ENCODE measurements at places on chromosomes 4 and X.

GRCh38 chr4:42655269-42655637 lies 1.7 kb downstream of the ATP8A1 start:
- DNase-seq = no peak

- DNase-seq = peak; percentile 1
Measured at GRCh38 chrX:76428243-76429130, 977 bp downstream of the MAGEE1 start.

- DNase-seq = no peak
Measured at GRCh38 chr4:84276752-84277151, 222.3 kb downstream of the NKX6-1 start.

DNA sequence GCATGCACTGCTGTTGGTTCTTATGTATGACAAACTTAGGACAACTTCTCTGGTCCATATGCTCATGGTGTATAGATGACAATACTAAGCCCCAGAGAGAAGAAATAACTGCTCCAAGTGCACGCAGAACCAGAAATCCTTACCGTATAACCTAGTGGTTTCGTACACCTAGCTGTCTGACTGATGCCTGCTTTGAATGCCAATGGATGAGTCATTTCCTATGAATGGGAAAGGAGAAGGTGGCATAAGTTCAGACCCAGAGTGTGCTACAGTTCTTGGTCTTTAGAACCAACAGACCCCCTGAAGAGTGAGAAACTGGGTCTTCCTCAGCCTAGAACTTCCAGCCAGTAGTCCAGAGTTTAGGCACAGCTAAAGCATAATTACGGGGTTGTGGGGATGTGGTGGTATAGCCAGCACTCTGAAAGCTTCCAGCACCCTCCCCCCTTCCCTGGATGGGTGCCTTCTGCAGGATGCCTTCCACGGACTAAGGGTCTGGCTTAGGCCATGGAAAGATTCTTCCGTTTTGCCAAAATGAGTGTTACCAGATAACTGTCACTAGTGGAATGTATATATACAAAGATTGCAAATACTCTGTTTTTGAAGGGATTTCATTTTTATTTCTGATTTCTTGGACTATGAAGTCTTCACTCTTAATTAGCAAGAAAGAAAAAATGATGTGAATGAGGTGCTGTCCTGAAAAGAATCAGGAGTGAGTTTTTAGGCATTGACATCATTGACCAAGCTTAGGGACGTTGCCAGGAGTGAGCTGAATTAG lies 84.6 kb upstream of the PACRGL start:
- no peak for DNase-seq

DNA sequence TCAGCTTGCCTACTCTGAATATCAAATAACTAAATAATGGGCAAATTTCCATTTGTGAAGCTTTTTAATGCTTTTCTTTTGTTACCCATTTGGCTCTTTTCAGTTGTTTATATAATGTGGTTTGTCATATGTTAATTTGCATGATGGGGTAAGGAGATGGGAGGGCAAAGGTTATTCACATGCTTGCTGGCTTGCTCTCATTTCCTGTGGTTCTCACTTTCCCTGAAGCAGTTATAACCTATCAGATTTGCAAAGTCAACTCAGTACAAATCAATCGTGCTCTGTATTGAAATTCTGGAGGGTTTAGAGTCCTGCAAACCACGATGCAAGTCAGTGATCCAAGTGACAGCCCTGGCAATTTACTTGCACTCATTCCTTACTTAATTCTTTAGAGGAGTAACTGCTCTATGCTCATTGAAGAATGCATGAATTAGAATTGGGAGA lies 711.2 kb downstream of the ADGRL3 start:
- no peak for DNase-seq

DNA sequence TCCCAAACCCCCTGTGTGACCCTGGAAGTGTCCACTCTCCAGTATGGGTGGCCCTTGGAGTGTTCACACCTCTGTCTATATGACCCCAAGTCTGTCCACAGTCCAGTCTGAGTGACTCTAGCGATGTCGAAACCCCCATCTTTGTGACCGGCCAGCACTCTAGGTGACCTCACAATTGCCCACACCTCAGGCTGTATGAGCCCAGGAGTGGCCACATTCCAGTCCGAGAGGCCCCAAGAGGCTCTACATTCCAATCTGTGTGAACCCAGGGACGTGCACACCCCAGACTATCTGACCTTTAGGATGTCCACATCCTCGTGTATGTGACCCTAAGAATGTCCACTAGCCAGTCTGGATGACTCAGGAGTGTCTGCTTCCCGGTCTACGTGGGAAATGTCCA lies 7.3 kb upstream of the GLOD5 start:
- no peak for DNase-seq

DNA sequence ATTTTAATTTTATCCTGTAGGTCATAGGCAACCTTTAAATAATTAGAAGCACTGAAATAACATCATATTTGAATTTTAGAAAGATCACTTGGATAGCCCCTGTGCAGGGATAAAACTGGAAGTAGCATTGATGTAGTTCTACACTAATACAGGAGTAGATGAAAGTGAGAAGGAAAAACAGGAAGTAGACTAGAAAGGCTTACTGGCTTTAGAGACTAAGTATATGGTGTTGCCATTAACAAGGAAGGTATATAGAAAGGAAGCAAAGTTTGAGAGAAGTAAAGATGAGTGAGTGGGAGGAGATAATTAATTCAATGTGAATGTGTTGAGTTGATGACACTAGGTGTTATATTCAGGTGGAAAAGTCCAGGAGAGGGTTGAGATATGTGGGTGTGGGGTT lies 73.1 kb upstream of the EPGN start:
- no peak for DNase-seq

DNA sequence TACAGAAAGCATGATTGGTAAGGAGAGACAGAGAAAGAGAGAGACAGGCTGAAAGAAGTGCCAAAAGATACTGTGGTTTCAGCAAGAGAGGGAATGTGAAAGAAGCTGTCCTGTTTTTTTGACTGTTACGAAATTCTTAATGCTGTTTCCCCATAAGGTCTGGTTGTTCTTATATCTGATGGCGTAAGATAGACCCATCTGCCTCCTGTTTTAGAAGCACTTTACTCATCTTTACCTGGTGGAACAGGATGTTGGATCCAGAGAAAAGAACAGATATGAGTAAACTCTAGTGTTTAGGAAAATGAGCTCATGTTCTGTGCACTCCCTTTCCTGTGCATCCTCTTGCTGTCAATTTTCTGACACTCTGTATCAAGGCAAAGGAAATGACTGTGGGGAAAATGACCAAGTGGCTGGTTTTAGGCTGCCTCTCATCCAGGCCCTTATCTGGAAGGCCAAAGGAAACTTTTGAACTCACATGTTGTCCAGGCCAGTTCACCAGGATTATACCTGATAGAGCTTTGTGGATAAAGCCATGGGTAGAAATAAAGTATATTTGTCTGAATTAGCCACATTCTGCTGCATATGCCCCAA lies 311.7 kb upstream of the HTR2C start:
- DNase-seq = no peak

DNA sequence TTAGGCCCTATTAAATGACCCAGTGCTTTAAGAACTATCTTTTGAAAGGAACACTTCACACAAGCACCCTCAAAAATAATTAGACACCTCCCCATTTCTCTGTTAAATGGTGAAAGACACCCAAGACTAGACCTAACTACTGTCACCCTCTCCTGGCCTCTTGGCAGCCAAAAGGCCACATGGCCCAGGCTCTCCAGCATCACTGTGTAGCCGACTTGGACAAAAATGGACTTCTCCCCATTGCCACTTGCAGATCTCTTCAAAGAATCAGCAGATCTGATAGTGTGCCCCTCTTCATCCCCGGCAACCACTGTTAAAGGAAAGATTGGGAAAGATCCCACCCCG lies 2.0 kb downstream of the MID1IP1 start:
- no peak for DNase-seq

- no peak for DNase-seq
Measured at GRCh38 chrX:152074163-152074562, 64.2 kb downstream of the MAGEA10 start.

- no peak for DNase-seq
Measured at GRCh38 chr4:181962321-181962720, 280.9 kb upstream of the TENM3 start.

- DNase-seq = no peak
Measured at GRCh38 chr4:8164194-8164565, 5.6 kb upstream of the ABLIM2 start.

GRCh38 chr4:57550198-57550597 lies 440.0 kb upstream of the IGFBP7 start:
- no peak for DNase-seq

GRCh38 chrX:47187106-47187677 lies 6.4 kb upstream of the UBA1 start:
- no peak for DNase-seq

DNA sequence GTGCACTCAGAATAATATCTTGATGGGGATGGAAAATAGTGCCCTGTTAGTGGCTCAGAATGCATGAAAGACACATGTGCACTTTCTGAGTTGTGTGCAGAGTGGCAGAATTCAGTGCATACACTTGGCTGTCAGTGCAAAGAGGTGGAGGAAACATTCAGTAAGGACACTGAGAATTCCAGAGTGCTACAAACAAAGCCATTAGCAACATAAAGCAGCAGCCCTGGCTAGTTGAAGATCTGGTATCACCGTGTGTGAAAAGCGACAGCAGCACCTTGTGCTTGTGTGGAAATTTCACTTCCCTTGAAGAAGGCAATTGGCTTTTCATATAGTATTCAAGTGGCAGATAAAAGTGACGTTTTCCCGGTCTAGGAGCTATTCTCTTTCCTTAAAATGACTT lies 810.4 kb downstream of the TRIML1 start:
- no peak for DNase-seq

DNA sequence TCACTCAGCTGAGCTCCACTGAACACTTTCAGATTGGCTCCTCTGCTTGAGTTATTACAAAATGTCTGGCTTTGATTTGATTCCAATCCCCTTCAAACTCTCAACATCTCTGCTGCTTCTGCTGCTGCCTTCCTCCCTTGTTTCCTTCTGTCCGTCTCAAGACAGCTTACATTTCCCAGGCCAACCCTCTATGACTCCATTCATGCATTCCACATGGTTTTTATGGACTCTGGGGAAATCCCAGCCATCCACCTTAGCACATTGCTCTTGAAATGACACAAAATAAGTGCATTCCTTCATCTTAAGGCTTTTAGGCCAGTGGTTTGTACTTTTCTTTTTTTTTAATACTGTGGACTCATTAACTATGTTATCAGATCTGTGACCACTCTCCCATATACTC lies 68.5 kb upstream of the TMEM164 start:
- no peak for DNase-seq

- no peak for DNase-seq
Measured at GRCh38 chr4:167918077-167918476, 174.3 kb upstream of the ANXA10 start.

- no peak for DNase-seq
Measured at GRCh38 chrX:6941041-6941440, 206.5 kb upstream of the STS start.

DNA sequence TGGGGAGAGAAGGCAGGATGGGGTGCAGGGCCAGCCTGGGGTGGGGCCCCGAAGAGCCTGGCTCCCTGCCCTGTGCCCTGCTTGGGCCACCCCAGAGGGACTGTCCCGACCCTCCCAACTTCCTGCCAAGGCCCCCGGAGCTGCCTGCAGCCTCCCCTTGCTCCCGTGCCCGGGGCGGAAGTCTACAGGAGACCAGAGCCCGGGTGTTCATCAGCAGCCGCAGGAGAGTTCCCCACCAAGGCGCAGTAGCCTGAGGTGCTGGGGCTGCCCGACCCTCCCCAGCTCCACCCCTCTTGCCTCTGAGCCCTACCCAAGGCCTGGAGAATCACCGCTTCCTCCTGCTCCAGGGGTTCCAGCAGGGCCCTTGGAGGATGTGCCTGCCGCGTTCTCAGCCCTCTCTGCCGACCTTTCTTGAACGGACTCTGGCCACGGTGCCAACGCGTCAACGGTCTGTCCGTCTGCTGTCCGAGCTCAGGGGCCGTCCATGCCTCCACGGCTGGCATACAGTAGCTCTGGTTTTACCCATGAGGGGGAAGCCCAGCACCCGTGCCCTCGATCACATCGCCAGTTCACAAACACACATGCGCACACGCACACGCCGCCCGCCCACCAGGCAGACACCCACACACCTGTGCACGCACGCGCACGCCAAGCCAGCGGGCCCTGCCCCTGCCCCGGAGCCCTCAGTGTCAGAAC lies 36.0 kb upstream of the SPON2 start:
- DNase-seq = no peak
